Endothelial cell of umbilical vein (primary cell): ENCODE measurements at places on chromosomes 6 and 20. TPM values are rescaled to one million over a fixed set of nuclear protein-coding genes. Genes with fewer than 3 reads are reported as not detected.
A peak's percentile ranks its signal among the peaks of the same experiment; 100 is the strongest.

DNA sequence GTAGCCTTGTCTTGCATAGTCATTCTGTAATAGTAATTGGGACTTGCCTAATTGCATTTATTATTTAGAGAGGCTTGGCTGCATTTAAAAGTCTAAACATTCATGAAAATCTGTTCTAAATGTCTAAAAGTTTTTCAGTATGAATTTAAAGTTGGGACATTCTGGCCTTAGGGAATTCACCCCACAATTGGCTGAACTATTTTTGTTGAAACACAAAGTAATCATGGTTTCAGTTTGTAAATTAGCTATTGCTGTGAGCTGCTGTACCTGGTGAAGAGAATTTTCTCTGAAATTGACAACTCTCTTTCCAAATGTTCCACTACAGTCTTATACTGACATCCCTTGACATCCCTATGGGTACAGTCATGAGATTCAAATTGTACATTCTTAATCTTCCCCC, 253.0 kb downstream of the FARS2 start:
- H3K36me3 ChIP-seq: no peaks in the 10 kb centered on the region
- no peaks in the 10 kb centered on the region for H3K27me3 ChIP-seq
- no peak overlapping the region for H3K4me3 ChIP-seq
- H3K4me1 ChIP-seq: no peaks in the 10 kb centered on the region
- no peak overlapping the region for H3K27ac ChIP-seq
- DNase-seq: no peak

DNA sequence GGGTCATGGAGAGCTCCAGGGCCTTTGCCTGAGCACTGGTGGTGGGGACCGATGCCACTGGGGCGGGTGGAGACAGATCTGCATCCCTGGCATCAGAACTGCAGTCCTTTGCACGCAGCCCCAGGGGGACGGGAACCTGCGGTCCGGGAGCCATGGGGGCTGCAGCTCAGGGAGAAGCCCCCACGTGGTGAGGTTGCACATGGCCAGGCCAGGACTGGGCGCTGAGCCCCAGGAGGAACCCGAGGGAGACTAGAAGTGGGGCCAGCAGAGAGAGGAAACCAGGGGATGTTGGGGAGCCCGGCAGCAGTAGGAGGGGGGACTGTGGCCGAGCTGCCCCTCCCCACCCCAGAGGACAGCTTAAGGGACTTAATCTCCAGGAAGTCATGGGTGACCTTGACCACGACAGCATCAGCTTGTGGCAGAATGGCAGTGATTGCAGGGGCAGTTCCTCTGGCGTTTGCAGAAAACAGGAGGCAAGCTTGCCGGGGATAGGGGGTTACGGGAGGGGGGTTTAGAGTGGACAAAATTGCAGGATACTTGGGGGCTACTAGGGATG, 18.0 kb upstream of the LSM14B start:
- H3K36me3 ChIP-seq: no peaks in the 10 kb centered on the region
- no peaks in the 10 kb centered on the region for H3K27me3 ChIP-seq
- DNase-seq: no peak

DNA sequence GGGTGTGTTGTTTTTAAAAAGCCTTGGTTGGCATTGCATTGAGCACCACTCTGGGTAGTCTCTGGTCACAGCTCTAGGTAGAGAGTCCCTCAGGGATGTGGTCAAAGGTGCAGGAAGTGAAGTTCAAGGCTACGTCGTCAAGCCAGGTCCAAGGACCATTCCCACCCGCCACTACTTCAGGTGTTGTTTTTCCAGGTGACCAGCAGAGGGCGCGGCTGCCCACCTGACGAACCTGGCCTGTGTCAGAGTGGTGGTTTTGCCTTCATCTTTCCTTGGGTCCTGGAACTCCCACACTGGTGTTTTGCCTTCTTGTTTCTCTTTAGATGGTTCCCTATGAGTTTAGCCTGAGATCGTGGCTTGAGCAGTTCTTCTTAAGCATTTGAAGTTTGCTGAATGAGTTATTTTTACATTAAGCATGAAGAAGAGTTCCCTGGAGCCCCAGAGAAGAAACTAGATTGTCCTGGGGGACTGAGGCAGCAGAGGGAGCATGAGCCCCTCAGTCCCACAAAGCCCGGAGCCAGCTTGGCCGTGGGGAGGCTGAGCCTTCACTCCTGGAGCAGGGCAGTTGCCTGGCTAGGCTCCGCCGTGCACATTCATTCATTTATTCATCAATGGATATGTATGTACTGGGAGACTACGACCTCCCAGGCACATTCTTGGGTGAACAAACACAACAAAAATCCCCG, 5.6 kb upstream of the PHACTR3 start:
- no peaks in the 10 kb centered on the region for H3K27me3 ChIP-seq
- no peaks in the 10 kb centered on the region for H3K4me1 ChIP-seq
- H3K27ac ChIP-seq: no peak overlapping the region
- H3K4me3 ChIP-seq: no peak overlapping the region

The COL12A1 gene
- total RNA-seq: 89.1 and 102 TPM in 2 replicates

GRCh38 chr6:116008470-116009243, 52.0 kb downstream of the FRK start:
- no peak overlapping the region for H3K4me3 ChIP-seq
- H3K36me3 ChIP-seq: no peaks in the 10 kb centered on the region
- no peaks in the 10 kb centered on the region for H3K27me3 ChIP-seq

GRCh38 chr6:53347921-53348370, 804 bp downstream of the ELOVL5 start:
- H3K4me1 ChIP-seq: peaks cover 12% of the 10 kb centered on the region
- DNase-seq: peak; percentile 69
- H3K27me3 ChIP-seq: no peaks in the 10 kb centered on the region
- H3K36me3 ChIP-seq: no peaks in the 10 kb centered on the region
- H3K4me3 ChIP-seq: peak overlapping the region; percentile 88
